ENCODE measurements at places on chromosomes 6 and 20. TPM values are rescaled to one million over a fixed set of nuclear protein-coding genes. Genes with fewer than 3 reads are reported as not detected.

DNA sequence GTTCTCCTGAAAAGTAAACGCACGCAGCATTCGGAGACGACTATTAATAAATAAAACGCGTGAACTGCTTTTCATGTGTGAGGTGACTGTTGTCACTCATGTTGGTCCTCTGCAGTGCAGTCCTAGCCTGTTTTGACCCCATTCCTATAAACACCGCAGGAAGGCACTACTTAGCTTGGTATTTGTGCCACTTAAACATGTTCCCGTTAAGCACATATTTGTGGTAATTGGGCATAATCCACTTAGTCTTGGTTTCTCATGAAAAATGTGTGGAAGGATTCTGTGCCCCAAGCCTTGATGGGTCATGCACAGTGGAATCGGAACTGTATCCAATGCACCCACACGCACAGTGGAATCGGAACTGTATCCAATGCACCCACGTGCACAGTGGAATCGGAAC, 313.9 kb downstream of the THBS2 start:
- DNase-seq, result no peak
- H3K36me3 ChIP-seq, result no peaks in the 10 kb centered on the region
- no peak overlapping the region for H3K27ac ChIP-seq
- H3K27me3 ChIP-seq, result no peaks in the 10 kb centered on the region

Gene RAET1L
- not detected for total RNA-seq

DNA sequence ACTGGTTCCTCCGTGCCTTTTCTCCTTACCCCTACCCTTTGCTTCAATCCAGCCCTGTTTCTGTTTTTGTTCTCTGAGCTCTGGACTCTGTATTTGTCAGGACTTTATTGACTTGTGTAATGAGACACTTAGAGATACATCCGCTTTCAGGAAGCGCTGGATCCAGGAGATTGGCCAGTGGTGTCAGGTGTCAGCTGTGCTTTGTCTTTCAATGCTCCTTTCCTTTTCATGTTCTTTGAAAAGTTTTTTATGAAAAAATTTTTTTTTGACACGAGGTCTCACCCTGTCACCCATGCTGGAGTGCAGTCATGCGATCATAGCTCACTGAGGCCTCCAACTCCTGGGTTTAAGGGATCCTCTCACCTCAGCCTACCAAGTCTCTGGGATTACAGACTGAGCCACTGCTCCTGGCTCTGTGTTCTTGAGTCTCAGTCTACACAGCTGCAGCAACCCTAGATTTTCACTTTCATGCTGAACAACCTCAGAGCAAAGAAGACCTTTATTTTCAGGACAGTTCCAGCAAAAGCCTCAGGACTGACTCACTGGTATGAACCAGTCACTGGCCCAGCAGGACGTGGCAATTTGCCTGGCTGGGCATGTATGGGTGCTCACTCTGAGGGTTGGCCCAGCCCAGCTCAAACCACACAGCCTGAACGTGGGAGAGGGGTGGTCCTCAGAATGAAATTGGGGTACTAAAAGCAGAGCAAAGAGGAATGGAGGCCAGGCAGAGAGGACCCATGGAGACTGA, 108.5 kb downstream of the DHX35 start:
- DNase-seq, result no peak
- H3K4me3 ChIP-seq, result no peak overlapping the region
- no peaks in the 10 kb centered on the region for H3K36me3 ChIP-seq
- H3K27me3 ChIP-seq, result peaks cover 7% of the 10 kb centered on the region
- no peaks in the 10 kb centered on the region for H3K4me1 ChIP-seq

GRCh38 chr20:45971425-45971674, 653 bp downstream of the ZNF335 start:
- no peaks in the 10 kb centered on the region for H3K27me3 ChIP-seq
- peak overlapping the region; percentile 84 for H3K4me3 ChIP-seq
- DNase-seq, result no peak
- no peak overlapping the region for H3K27ac ChIP-seq

Gene VGLL2
- total RNA-seq, result not detected

Gene HLA-C
- 107 TPM for total RNA-seq

GRCh38 chr6:104483225-104483834, 376.4 kb downstream of the HACE1 start:
- no peaks in the 10 kb centered on the region for H3K4me1 ChIP-seq
- no peak for DNase-seq
- no peak overlapping the region for H3K4me3 ChIP-seq

DNA sequence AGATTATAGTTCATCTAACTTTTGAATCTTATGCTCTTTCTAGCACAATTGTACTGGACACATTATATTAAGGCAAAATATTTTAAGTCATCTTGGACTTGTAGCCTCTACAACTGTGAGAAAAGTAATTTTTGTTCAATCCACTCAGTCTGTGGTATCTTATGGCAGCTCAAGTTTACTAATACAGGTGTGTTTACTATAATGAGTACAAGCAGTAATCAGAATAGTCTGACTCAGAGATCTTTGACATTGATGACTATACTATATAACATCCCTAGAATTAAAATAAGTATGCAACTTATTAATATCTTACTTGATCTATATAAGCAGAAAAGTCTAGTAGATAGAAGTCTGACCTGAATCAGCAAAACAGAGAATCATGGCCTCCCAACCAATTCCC, 40.7 kb upstream of the PRSS16 start:
- peaks cover 32% of the 10 kb centered on the region for H3K4me1 ChIP-seq
- H3K27me3 ChIP-seq, result peaks cover 12% of the 10 kb centered on the region
- H3K27ac ChIP-seq, result no peak overlapping the region
- no peak for DNase-seq
- no peaks in the 10 kb centered on the region for H3K36me3 ChIP-seq

- H3K27me3 ChIP-seq, result no peaks in the 10 kb centered on the region
- no peak overlapping the region for H3K27ac ChIP-seq
- DNase-seq, result no peak
- H3K36me3 ChIP-seq, result no peaks in the 10 kb centered on the region
- no peaks in the 10 kb centered on the region for H3K4me1 ChIP-seq
- no peak overlapping the region for H3K4me3 ChIP-seq
Measured at GRCh38 chr6:86782328-86782727, 155.0 kb upstream of the HTR1E start.

DNA sequence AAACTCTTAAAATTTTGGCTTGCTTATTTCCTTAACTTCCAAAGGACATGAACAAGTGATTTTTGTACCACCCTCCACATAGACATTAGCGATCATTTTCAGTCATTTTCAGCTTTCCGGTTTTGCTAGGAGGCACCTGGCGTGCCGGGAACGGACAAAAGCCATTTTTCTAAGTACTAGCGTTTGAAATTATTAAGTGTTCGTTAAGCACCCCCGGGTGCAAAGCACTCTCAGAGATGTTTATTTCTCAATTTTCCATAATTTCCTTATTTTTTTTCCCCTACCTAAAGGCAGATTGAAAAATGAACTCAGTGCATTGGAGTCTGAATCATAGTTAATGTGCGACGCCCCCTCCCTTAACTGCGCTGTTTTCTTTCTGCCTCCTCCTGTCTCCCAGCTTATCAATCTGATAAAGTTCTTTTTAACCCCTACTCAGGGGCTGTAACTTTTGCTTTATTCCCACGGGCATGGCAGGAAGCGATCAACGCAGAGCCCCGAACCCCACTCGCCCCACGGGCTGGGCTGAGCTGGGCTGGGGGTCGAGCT, 58.2 kb downstream of the ZNF831 start:
- no peaks in the 10 kb centered on the region for H3K36me3 ChIP-seq
- H3K27me3 ChIP-seq, result peaks cover 55% of the 10 kb centered on the region
- peak overlapping the region; percentile 51 for H3K4me3 ChIP-seq
- peaks cover 38% of the 10 kb centered on the region for H3K4me1 ChIP-seq
- H3K27ac ChIP-seq, result no peak overlapping the region

GRCh38 chr20:49513517-49513916, 31.0 kb upstream of the KCNB1 start:
- H3K27ac ChIP-seq, result no peak overlapping the region
- no peaks in the 10 kb centered on the region for H3K4me1 ChIP-seq

DNA sequence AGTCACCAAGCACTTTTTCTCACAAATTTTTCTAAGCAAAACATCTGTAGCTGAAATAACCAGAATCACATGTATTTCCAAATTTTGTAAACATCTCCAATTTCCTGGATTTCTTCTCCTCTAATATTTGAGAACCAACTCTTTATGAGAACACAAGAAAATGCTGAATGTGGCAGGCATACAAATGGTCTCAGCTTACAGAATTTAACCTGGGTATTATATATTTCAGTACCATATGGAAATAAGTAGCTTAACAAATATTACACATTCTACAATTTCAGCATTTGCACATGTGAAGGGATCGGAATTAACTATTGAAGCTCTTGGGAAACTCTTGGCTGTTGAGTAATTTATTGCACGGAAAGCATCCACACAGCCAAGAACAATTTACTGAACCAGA, 92.5 kb downstream of the TBXT start:
- no peaks in the 10 kb centered on the region for H3K4me1 ChIP-seq
- no peak overlapping the region for H3K4me3 ChIP-seq

DNA sequence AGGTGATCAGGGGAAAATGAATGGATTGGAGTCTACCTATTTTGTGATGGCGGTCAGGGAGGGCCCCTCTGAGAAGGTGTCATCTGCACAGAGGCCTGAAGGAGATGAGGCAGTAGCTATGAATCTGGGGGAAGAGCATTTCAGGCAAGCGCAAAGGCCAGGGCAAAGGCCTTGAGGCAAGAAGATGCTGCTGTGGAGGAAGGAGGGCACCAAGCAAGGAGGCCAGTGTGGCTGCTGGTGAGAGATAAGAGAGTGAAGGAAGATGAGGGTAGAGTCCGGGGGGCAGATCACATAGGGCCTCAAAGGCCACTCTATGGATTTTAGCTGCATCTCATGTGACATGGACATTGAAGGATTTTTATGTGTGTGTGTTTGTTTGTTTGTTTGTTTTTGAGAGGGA, 20.6 kb upstream of the CSNK2A1 start:
- peaks cover 9% of the 10 kb centered on the region for H3K4me1 ChIP-seq
- H3K27me3 ChIP-seq, result no peaks in the 10 kb centered on the region
- no peak overlapping the region for H3K27ac ChIP-seq
- no peaks in the 10 kb centered on the region for H3K36me3 ChIP-seq

Gene JPH2
- 0.81 TPM for total RNA-seq

GRCh38 chr6:89172131-89172530, 26.3 kb downstream of the PM20D2 start:
- no peaks in the 10 kb centered on the region for H3K4me1 ChIP-seq
- H3K27me3 ChIP-seq, result 0 out of 2 replicates have a peak, but pooled peaks cover 2% of the 10 kb centered on the region
- H3K36me3 ChIP-seq, result no peaks in the 10 kb centered on the region
- no peak overlapping the region for H3K4me3 ChIP-seq
- DNase-seq, result no peak

- H3K4me1 ChIP-seq, result no peaks in the 10 kb centered on the region
- no peaks in the 10 kb centered on the region for H3K27me3 ChIP-seq
- H3K4me3 ChIP-seq, result no peak overlapping the region
- H3K36me3 ChIP-seq, result no peaks in the 10 kb centered on the region
- H3K27ac ChIP-seq, result no peak overlapping the region
Measured at GRCh38 chr20:44400671-44400969, 45.1 kb downstream of the HNF4A start.

DNA sequence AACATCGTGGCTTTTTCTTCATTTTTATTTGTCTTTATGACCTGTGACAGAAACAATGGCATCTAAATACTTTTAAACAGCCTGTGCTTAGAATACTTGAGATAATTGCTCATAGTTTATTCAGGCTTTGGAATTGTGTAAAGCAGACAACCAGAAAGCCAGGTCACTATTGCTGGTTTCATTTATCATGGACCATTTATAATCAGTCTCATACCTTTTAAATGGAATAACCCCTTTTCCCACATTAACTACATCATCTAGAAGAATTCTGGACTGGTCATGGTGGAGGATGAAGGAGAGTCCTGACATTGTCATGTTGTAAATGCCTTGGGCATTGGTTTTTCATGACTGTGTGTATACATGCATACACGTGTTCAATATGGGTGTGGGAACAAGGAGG, 661.5 kb downstream of the EPM2A start:
- no peaks in the 10 kb centered on the region for H3K27me3 ChIP-seq
- H3K36me3 ChIP-seq, result no peaks in the 10 kb centered on the region
- no peaks in the 10 kb centered on the region for H3K4me1 ChIP-seq
- no peak overlapping the region for H3K4me3 ChIP-seq
- no peak overlapping the region for H3K27ac ChIP-seq

- DNase-seq, result no peak
- H3K27ac ChIP-seq, result no peak overlapping the region
- no peak overlapping the region for H3K4me3 ChIP-seq
- H3K36me3 ChIP-seq, result peaks cover 26% of the 10 kb centered on the region
- no peaks in the 10 kb centered on the region for H3K27me3 ChIP-seq
Measured at GRCh38 chr6:65988006-65988405, 281.0 kb upstream of the EYS start.

DNA sequence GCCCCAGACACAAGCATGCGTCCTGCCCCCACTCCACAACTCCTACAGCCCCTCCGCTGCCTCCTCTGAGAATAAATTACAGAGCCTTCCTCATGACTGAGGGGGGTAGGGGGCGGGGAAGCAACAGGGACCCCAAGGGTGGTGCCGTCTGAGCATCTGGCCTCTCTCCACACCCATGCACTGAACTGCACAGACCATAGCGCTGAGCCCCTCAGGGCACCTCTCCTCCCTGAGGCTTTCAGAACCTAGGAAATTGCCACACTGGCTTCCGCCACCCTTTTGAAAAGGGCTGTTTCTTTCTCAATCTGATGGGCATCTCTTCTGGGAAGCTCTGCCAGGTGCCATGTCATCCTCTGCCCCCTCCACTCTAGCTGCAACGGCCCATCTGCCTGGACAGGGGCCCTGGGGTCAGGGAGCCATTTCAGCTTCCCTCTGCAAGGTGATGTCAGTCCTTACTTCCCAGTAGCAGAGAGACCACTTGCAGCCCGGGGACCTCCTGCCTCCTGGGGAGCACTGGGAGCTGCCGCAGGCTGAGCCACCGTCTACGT, 2.5 kb downstream of the CST7 start:
- peaks cover 14% of the 10 kb centered on the region for H3K4me1 ChIP-seq
- H3K27ac ChIP-seq, result no peak overlapping the region
- H3K27me3 ChIP-seq, result peaks cover 9% of the 10 kb centered on the region
- no peak for DNase-seq
- no peak overlapping the region for H3K4me3 ChIP-seq
- H3K36me3 ChIP-seq, result no peaks in the 10 kb centered on the region

DNA sequence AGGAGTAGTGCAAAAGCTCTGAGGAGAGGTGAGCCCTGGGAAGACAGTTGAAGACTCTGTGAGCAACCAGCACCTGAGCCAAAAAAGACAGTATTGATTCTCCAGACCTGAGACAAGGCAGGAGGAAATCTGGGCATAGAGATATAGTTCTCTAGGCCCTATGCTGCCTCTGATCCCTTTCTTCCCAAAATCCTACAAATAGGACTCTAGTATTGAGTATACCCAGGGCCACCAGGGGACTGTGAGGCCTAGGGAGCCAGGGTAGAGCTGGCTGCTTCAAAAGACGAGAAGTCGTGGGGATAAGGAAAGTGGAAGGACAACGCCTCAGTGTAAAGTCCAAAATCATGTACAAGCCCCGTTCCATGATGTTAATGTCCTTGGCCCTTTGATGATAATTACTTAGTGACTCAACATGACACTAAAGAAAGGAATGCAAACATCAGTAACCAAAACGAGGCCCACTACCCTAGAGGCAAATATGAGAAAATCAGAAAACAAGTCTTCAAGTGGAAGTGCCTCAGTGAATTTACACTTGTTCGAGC, 197.3 kb upstream of the PROKR2 start:
- no peak overlapping the region for H3K27ac ChIP-seq
- no peak overlapping the region for H3K4me3 ChIP-seq
- no peaks in the 10 kb centered on the region for H3K27me3 ChIP-seq
- peaks cover 4% of the 10 kb centered on the region for H3K4me1 ChIP-seq
